ENCODE measurements at places on chromosomes 1 and 21.

DNA sequence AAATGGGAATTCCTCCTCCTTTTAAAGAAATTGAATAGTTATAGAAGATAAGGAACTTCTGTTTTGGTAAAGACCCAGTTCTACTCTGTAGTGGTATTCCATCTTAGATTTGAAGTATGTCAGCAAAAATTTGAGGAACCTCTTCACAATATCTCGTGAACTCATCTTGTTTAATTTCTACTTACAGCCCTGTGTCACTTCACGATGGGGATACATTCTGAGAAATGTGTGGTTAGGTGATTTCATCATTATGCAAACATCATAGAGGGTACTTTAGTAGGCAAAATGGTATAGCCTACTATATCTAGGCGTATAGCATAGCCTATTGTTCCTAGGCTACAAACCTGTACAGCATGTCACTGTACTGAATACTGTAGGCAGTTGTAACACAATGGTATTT lies 36.0 kb downstream of the ALG6 start:
- DNase-seq: no peak

- DNase-seq: no peak
Observed at GRCh38 chr1:166378805-166379204, 212.0 kb upstream of the FAM78B start.

DNA sequence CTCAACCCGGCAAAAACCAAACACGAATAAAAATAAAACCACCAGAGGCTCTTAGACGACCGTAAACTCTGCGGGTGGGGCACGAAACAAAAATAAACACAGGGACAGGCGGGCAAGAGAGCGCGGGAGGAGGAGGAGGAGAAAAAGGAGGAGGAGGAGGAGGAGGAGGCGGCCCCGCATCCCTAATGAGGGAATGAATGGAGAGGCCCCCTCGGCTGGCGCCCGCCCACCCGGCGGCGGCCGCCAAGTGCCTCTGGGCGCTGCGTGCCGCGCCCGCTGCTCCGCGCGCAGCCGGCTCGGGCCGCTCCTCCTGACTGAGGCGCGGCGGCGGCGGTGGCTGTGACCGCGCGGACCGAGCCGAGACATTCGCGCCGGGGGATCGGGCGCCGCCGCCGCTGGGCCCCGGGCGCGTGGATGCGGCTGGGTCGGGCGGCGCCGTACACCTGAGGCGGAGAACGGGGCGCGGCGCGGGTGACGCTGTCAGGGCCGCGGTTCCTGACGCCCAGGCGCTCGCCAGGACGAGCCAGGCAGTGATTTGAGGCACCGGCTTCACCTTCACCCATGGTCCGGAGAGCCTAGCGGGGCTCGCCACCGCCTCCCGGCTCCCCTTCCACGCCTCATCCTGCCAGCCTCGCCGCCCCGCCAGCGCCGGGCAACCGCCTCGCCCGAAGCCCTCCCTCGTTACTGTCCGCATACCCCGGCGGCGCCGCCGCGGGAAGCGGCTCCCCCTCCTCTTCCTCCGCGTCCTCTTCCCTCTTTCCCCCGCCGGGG lies at the start of gene MARK1:
Gene MARK1 (plus strand): TSS at position 229 of the 771 bp plus-strand sequence. CDS start 687 bp downstream, outside the sequence.
- no peak for DNase-seq

DNA sequence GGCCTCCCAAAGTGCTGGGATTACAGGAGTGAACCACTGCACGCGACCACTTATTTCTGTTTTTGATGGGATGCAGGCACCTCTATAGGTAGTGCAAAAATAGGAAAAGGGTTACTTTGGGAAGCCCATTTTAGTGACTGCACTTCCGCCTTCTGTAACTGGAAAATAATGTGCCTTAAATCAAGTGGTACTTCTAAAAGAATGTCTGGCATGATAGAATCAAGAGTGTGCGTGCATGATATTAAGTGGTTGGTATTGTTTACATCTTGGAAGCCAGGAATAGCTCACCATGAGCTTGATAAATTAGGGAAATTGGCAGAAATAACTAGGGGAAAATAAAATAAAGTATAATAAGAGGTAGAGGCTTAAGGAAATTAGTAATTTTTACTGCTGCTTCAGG lies 1067.0 kb downstream of the ADGRL2 start:
- no peak for DNase-seq

GRCh38 chr1:30606166-30606565 lies 117.2 kb downstream of the MATN1 start:
- no peak for DNase-seq

- DNase-seq: no peak
Observed at GRCh38 chr1:83103341-83103740, 895.6 kb downstream of the TTLL7 start.

GRCh38 chr21:28793043-28793442 lies 199.6 kb downstream of the LTN1 start:
- no peak for DNase-seq

DNA sequence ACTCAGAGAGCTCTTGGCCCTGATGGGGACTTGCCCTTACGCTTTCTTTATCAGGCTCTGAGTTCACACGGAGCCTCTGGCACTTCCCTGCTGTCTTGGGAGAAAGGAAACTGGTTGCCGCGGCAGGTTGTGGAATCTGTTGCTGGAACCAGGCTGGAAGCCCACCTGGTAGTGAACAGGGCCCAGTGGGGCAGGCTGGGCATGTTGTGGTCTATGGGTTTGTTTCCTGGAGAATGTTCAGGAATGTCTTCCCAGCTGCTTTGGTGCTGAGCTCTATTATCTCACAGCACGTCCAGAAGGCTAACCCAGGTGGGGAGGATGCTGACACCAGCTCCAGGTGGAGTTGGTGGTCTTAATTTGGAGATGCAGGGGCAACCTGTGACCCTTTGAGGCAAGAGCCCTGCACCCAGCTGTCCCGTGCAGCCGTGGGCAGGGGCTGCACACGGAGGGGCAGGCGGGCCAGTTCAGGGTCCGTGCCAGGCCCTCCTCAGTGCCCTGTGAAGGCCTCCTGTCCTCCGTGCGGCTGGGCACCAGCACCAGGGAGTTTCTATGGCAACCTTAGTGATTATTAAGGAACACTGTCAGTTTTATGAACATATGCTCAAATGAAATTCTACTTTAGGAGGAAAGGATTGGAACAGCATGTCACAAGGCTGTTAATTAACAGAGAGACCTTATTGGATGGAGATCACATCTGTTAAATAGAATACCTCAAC lies 33.3 kb upstream of the TDRD10 start:
- DNase-seq: no peak

DNA sequence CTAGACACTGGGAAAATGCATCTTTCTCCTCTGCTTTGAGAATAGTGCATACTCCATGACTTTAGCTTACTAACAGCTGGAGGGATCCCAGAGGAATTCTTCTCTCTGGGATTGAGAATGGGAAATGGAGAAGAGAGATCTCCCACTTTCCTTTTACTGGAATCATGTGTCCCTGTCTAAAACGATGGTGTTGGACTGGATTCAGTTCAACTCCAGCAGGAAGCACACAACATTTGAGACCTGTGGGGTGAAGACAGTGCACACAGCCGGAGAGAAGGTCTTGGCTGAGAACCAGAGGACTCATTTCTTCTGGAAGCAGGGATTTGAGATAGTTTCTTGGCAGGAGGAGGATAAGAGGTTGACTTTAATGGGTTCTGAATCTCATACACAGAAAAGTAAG lies 58.7 kb downstream of the TRABD2B start:
- DNase-seq: no peak

All from activated CD8-positive, alpha-beta memory T cell treated with anti-CD3 and anti-CD28 coated beads for 1 hour (primary cell).